ENCODE measurements at places on chromosomes 13 and 19. TPM values are rescaled to one million over a fixed set of nuclear protein-coding genes. Genes with fewer than 3 reads are reported as not detected.

The GGACT gene
- 8.8 TPM for total RNA-seq

The NLRP7 gene
- total RNA-seq: not detected

The ZNF418 gene
- total RNA-seq: 13.3 TPM

The CYP2A6 gene
- total RNA-seq: not detected

The IL11 gene
- total RNA-seq: 0.14 TPM

The ZNF415 gene
- 3.1 TPM for total RNA-seq

GRCh38 chr19:45151320-45151719 is 9.5 kb downstream of the NKPD1 start:
- H3K27me3 ChIP-seq: peaks cover 6% of the 10 kb centered on the region
- DNase-seq: no peak
- H3K4me1 ChIP-seq: peaks cover 33% of the 10 kb centered on the region
- H3K4me3 ChIP-seq: no peak overlapping the region
- H3K27ac ChIP-seq: no peak overlapping the region

GRCh38 chr13:94947965-94948371 is 235.6 kb upstream of the SOX21 start:
- no peak overlapping the region for H3K27ac ChIP-seq
- no peak overlapping the region for H3K4me3 ChIP-seq
- H3K27me3 ChIP-seq: no peaks in the 10 kb centered on the region
- no peak for DNase-seq
- H3K4me1 ChIP-seq: no peaks in the 10 kb centered on the region
- H3K36me3 ChIP-seq: no peaks in the 10 kb centered on the region

GRCh38 chr13:45830121-45830520 is 21.4 kb downstream of the SIAH3 start:
- no peak for DNase-seq
- no peak overlapping the region for H3K4me3 ChIP-seq
- H3K4me1 ChIP-seq: peaks cover 7% of the 10 kb centered on the region
- no peak overlapping the region for H3K27ac ChIP-seq
- no peaks in the 10 kb centered on the region for H3K36me3 ChIP-seq
- H3K27me3 ChIP-seq: no peaks in the 10 kb centered on the region

- H3K27me3 ChIP-seq: no peaks in the 10 kb centered on the region
- no peaks in the 10 kb centered on the region for H3K4me1 ChIP-seq
- no peaks in the 10 kb centered on the region for H3K36me3 ChIP-seq
- no peak for DNase-seq
These were observed 121.5 kb upstream of the SLC10A2 start for GRCh38 chr13:103187721-103188156.

DNA sequence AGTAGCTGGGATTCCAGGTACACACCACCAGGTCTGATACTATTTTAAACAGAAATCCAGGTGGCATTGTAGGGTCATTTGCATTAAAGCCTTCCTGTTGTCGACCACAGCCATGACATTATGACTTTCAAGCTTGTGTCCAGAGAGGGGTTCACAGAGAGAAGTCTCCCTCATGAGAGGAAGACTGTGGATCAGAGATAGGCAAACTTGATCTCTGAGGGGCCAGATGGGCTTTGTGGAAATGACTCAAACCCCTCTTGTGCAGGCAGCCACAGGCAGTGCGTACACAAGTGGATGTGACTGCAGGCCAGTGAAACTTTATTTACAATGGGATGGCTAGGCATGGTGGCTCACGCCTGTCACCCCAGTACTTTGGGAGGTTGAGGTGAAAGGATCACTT is 27.8 kb upstream of the F2RL3 start:
- H3K4me3 ChIP-seq: no peak overlapping the region
- peaks cover 4% of the 10 kb centered on the region for H3K4me1 ChIP-seq
- no peaks in the 10 kb centered on the region for H3K27me3 ChIP-seq
- no peak for DNase-seq

DNA sequence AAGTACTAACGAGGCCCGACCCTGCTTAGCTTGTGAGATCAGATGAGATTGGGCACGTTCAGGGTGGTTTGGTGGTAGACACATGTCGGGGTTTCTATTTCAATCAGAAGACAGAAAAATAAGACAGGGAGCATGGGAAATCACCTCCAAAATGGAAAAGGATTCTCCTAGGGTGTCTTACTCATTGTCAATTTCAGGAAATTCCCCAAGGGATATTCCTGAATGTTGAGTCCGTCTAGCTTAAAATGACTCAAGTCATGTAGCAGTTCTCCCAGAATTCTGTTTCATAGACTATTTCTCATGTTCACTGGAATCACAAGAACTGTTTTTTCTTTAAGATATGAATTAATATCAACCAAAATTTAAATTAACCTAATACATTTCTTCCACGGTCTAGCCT is 380.1 kb downstream of the EFNB2 start:
- no peak overlapping the region for H3K27ac ChIP-seq
- no peaks in the 10 kb centered on the region for H3K36me3 ChIP-seq
- no peak overlapping the region for H3K4me3 ChIP-seq
- no peak for DNase-seq
- H3K4me1 ChIP-seq: no peaks in the 10 kb centered on the region
- H3K27me3 ChIP-seq: no peaks in the 10 kb centered on the region
